ENCODE measurements at places on chromosomes 11 and 22.

GRCh38 chr11:114058871-114059277 is 637 bp upstream of the ZBTB16 start:
- no peak for DNase-seq

DNA sequence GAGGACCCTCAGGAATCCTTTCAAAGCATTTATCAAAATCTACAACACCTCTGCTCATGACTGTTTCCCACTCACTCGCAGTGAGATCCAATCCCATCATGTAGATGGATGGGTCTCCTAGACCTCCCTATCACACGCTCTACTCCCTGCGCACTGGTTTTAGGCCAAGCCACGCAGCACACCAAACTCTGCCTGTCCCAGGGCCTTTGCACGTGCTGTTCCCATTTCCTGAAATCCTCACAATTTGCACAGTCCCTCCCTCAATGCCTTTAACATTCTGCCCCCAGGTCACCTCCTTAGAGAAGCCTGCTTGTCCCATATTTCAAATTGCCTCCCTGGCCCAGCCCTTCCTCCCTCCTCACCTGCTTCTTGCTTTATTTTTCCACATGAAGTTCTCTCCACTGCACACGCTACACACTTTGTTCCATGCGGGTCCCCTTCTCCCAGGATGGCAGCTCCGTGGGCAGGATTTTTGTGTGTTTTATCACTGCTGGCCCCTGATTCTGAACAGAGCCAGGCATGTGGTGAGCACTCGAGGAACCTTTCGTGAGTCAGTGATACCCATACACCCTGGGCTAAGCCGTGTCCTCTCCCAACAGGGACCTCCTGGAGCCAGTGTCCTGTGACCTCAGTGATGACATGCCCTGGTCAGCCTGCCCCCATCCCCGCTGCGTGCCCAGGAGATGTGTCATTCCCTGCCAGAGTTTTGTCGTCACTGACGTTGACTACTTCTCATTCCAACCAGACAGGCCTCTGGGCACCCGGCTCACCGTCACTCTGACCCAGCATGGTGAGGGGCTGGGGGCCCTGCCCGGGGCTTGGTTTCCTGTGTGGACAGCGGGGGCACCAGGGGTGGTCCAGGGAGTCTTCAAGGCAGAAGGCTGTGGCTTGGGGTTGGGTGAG is 12.2 kb downstream of the CSF2RB start:
- no peak for DNase-seq

- no peak for DNase-seq
Observed at GRCh38 chr11:2787816-2788167, 88.0 kb upstream of the KCNQ1OT1 start.

DNA sequence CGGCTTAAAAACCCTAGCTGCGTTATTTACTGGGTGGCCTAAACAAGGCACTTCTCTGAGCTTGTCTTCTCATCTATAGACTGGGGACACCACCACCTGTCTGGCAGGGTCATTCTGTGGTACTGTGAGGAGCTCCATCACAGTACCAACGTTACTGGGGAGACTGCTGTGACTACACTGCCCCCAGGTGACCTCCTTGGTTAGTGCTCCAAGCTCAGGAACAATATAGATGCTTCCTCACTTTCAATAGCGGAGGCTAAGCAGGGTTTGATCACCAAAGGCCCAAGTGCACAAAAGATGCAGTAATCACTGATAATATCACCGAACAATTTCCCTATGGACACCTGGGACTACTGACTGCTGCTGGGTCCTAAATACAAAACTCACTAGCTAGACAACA is 18.8 kb downstream of the PRPF19 start:
- peak; percentile 30 for DNase-seq

GRCh38 chr22:44441401-44442185 is 56.4 kb downstream of the RTL6 start:
- DNase-seq: no peak

DNA sequence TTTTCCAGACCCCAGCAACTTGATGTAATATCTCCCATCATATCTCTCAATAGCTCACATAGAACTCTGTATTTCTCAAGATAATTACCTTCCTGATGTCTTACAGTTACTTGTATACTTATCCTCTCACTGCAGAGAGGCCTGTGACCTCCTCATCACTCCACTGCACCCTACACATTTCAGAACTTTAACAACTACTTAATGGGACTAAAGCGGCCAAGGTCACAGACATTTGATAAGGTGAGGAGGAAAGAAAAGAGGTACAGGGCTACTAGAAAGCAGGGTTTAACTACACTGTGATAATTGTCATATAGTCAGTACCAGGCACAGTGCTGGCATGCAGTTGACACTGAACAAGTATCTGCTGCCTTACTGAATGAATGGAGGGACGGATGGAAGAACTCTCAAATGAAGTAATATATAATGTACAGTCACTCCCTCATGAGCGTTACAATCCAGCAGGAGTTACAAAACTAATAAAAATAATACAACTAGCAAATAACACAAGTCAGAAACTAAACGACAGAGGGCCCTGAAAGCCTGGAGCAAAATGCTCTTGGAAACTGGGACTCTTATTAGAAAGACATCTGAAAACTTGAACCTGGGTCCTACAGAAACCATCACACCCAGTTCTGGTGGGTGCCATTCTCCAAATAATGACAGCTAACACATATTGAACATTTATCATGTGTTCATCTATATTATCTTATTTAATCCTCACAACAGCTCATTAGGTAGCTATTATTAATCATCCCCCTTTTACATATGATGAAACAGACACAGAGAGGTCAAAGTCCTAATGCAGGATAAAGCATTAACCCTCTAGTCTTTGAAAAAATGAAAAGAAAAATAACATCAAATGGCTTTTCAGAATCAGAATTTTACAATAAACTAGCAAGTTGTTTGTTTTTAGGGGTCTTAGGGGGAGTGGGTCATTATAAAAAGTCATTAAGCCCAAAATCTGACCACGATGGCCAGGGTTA is 14.3 kb downstream of the PI4KA start:
- DNase-seq: no peak

GRCh38 chr22:25760294-25760693 is 18.3 kb downstream of the MYO18B start:
- no peak for DNase-seq

- DNase-seq: no peak
Observed at GRCh38 chr11:9681583-9682372, 17.9 kb downstream of the SWAP70 start.

DNA sequence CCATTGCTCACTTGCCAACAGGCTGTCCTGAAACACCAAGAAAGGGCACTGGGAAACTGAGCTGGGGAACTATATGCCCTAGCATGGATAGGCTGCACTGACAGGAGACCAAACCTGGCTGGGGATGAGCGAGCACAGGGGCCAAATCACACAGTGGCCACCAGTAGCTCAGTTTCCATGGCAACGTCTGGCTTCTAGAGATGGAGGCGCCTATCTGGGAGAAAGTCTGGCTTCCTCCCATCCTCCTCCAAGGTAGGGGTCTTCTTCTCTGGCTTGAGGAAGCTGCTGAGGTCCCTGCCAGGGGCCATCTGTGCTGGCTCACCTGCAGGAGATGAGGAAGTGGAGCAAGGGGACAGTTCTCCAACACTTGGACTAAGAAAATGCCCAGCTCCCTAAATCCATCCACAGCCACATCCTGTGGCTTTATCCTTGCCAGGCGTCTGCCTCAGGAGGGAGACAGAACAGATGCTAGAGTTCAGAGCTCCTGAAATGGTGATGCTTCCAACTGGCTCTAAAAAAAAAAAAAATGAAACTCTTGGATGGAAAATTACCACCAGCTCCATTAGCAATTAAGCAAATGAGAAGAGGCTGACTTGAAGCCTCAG is 48.3 kb downstream of the SYT13 start:
- no peak for DNase-seq

DNA sequence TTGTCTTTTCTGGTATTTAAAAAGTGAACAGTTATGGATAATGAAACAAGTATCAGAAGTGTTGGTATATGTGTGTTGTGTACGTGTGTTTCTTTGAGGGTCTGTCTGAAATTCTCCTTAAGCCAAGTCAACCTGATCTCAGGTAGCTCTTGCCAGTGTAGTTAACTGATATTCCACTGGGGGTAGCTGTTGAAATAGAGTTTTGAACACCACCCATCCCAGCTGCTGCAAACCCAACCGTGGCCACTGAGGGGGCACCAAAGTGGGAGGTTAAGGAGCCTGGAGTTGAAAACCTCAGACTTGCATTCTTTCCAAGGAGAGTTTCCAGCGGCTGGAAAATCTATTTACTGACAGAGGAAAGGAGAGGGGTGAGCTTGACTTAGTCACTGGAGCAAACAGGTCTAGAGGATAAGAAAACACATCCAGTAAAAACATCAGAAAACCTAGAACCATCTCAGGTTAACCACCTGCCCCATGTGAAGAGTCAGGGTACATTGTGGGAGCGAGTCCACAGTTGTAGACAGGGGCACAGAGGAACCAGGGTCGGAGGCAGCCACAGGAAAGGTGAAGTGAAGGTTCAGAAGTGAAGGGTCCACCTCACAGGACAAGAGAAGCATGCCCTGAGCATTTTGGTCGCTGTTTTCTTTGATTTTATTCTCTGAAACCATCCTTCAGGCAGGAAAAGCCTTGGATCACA is 8.8 kb upstream of the CUL5 start:
- DNase-seq: peak; percentile 32

- no peak for DNase-seq
Observed at GRCh38 chr22:25572708-25573171, 8.3 kb downstream of the GRK3 start.

- no peak for DNase-seq
Observed at GRCh38 chr11:101717619-101718018, 133.8 kb upstream of the TRPC6 start.

GRCh38 chr11:83152264-83152663 is 4.7 kb upstream of the PCF11 start:
- no peak for DNase-seq
